Activated CD8-positive, alpha-beta memory T cell treated with anti-CD3 and anti-CD28 coated beads for 4 hours (primary cell): ENCODE measurements at places on chromosomes 3 and 15.

DNA sequence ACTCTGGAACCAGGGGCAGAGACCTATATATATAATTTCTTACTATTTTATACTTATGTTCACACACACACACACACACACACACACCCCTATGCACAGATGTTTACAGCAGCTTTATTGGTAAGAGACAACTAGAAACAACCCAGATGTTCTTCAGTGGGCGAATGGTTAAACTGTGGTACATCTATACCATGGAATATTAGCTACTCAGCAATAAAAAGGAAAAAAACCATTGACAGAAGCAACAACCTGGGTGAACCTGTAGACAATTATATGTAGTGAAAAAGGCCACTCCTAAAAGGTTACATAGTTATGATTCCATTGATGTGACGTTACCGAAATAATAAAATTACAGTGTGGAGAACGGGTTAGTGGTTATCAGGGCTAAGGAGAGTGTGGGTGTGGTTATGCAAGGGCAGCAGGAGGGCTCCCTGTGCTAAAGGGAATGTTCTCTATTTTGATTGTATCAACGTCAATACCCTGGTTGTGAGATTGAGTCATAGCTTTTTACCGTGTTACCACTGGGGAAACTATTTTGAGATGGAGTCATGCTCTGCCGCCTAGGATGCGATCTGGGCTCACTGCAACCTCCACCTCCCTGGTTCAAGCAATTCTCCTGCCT is 85.5 kb downstream of the FLNB start:
- DNase-seq: no peak

DNA sequence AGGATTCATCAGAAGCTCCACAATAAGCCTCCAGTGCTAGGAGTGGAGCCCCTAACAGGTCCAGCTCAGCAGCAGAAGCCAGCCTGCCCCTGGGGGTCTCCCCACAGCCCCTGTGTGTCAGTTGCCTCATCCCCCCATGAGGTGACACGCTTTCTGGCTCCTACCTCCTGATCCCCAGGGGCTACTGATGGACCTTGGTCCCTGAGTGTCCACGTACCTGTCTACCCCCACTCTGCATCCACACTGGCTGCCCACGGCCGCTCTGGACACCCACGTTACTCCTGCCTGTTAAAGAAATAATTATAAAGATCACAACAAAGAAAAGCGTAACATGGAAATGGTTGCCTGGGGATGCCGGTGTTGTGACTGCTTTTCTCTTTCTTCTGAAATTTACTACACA is 143.1 kb downstream of the CHSY1 start:
- no peak for DNase-seq

DNA sequence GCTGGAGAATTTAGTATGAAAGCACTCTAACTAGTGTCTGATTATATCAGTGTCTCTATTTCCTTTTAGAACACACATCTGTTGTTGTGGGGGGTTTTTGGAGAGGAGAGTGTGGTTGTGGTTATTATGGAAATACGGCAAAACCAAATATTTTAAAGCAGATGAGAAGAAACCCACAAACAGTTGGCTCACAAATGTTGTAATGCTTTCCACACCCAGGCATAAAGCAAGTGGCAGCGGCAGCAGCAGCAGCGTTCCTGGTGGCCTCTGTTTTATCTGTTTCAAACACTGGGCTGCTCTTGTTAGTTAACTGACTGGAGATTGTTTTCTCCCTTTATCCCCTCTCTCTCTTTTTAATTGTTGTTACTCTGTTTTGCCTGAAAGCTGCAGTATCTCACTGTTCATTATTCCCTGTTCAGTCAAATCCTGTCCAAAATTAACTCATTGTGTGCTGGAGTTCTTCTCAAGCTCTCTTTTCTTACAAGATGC is 1045.5 kb upstream of the NR2F2 start:
- DNase-seq: no peak

- no peak for DNase-seq
These were observed 10.8 kb upstream of the SLC6A20 start for GRCh38 chr3:45807133-45807532.

GRCh38 chr15:49721091-49721490 is 100.2 kb downstream of the DTWD1 start:
- DNase-seq: no peak

DNA sequence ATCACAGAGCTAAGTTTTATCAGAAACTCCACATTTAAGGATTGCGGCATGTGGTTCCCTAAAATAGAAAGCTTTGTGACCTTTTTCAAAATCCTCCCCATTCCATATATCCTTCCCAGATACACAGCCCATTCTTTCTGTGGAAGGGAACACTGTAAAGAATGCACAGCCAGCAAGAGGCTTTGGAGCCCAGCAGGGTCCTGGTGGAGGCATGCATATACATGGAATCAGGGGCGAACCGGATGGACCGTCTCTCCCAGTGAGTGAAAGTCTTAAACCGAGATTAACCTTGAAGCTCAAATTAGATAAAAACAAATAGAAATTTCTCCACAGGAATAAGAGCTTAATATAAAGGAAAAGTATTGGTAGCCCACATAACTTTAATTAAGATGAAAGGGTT is 436.2 kb upstream of the MDFIC2 start:
- DNase-seq: no peak

GRCh38 chr15:72197460-72198355 is at the start of gene GRAMD2A:
Gene GRAMD2A (minus strand): TSS chr15:72197787.
- no peak for DNase-seq

DNA sequence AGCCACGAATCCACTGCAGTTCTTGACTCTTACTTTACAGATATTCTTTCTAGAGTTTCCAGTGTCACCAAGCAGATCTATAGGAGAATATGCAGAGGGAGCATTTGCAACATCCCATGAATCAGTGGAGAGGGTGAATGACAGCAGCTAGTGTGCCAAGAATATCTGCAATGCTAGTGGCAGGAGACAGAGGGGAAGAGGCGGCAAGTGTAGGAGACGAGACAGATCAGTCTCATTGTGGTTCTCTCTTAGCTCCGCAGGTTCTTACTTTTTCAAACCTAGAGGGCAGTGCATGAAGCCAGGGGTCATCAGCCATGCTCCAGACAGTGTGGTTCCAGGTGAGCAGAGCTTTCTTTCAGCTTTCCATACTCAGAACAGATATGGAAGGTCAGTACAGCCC is 744 bp downstream of the ZNF619 start:
- no peak for DNase-seq

DNA sequence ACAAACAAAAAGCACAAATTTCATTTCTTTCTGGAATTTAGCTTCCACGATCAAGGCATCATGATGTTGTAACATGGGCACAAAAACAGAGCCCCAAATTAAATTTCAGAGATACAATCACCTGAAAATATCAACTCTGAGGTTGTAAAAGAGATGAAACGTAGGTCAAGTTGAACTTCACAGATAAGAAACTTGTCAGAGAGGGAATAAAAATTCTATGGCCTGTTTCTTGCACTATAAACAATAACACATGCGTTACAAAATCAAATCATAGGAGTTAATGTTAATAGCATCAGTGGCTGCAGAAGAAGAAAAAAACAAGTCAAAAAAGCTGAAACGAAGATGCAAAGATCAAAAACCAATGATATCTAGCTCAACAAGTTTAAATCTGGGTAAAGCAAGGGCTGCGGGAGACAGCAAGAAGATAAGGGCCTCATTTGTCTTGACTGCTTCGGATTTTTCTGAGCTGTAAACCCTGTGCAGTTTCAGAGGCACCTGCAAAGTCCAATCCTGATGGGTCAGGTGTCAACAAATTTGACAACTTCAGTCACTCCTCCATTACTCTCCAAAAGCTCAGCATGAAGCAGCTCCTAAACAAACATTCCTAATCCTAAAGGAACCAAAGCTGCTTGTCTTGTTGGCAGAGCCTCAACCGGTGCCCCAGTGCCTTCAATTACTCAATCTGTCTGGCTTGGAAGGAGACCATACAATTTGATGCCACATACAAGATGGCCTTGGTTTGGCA is 219.8 kb downstream of the STT3B start:
- no peak for DNase-seq

DNA sequence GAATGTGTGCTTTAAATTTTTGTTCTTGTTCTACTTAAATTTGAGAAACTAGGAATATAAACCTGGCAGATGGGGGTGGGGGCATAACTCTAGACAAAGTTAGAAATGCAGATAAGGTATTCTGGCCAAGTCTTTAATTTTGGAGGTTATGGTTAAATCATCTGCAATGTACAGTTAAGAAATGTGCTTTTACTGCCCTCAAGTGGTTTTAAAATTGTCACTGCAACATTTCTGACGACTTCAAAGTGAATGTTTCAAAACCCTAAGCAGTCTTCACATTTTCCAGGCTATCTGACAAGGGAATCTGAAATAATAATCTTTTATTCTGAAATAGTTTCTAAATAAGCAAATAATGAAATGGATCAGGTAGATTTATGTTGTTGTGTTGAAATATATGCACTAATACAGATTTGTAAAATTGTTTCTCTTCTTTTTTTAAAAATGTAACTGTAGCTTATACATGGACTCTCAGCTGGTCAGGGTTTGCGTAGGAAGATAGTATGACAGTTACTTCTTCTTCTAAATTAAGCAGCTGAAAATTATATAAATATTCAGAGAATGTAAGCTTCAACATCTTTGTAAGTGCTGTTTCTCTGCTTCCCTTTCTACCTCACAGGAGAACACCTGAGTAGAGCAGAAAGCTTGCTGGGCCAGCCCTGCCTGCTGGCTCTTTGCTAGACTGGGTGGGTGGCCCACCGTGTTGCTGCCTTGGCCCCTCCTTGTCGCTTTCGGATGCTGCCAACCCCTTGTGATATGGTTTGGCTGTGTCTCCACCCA is 45.0 kb downstream of the SUCNR1 start:
- no peak for DNase-seq

DNA sequence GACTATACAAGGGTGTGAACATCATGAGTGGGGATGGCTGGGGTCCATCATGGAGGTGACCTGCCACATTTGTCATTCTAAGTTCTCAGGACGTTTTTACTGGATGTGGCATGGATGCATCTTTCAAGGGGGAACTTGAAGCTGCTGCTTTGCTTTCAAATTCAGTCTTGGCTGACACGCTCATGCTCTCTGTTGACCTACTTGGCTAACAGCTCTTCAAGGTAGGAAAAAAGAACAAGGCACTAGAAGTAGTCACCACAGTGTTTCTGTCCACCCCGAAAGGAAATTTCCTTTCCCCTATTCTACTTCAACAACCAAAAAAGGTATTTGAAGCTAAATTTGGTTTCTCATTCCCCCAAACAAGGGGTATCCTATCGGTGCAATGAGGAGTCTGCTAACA is 15.0 kb downstream of the STIMATE start:
- no peak for DNase-seq

- DNase-seq: no peak
These were observed 378.9 kb upstream of the ALCAM start for GRCh38 chr3:104987859-104988258.

- peak; percentile 24 for DNase-seq
These were observed 85.7 kb downstream of the ATP2B2 start for GRCh38 chr3:10419637-10420232.

DNA sequence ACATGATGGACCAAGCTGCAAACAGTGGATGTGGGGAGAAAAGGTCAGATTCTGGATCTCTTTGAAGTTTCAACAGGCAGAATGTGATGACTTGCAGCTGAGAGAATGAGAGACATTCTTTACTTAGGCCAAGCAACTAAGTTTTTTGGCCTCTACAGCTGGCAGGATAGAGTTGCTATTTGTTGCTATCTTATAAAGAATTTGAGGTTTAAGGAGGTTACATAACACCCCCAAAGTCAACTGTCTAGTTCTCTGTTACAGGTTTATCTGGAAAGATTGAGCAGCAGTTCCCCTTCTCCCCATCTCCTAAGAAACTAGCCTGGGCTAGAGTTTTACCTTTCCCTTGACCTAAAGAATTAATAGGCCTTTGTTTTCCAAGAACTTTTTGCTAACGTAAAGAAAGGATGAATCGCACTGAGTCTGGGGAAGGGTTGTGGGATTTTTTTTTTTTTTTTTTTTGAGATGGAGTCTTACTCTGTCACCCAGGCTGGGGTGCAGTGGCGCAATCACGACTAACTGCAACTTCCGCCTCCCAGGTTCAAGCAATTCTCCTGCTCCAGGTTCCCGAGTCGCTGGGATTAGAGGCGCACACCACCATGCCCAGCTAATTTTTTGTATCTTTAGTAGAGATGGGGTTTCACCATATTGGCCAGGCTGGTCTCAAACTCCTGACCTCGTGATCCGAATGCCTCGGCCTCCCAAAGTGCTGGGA is 26.6 kb upstream of the SLMAP start:
- no peak for DNase-seq
